ENCODE measurements at places on chromosomes 2 and 18. TPM values are rescaled to one million over a fixed set of nuclear protein-coding genes. Genes with fewer than 3 reads are reported as not detected.

GRCh38 chr2:172878260-172878659 is 142.6 kb downstream of the RAPGEF4 start:
- H3K36me3 ChIP-seq: no peaks in the 10 kb centered on the region
- no peak for DNase-seq
- no peaks in the 10 kb centered on the region for H3K4me1 ChIP-seq

DNA sequence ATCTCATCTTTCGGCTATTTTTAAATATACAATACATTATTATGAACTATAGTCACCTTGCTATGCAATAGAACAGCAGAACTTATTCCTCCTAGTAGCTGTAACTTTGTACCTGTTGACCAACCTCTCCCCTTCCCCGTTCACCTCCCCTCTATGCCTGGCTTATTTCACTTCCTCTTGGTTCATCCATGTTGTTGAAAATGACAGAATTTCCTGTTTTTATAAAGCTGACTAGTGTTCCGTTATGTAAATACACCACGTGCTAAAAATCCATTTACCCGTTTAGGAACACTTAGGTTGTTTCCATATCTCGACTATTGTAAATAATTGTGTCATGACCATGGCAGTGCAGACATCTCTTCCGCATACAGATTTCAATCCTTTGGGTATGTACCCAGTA is 10.3 kb downstream of the ALPI start:
- H3K4me1 ChIP-seq: no peaks in the 10 kb centered on the region
- no peaks in the 10 kb centered on the region for H3K36me3 ChIP-seq
- no peak overlapping the region for H3K4me3 ChIP-seq
- no peak overlapping the region for H3K27ac ChIP-seq
- H3K27me3 ChIP-seq: peaks cover 29% of the 10 kb centered on the region

SIX3 gene
- total RNA-seq: not detected

ASXL3 gene
- 3.8 TPM for total RNA-seq

- no peak overlapping the region for H3K4me3 ChIP-seq
- H3K36me3 ChIP-seq: peaks cover 24% of the 10 kb centered on the region
- DNase-seq: no peak
- H3K27ac ChIP-seq: no peak overlapping the region
Measured at GRCh38 chr2:73091164-73091563, 19.7 kb upstream of the SFXN5 start.

DYSF gene
- total RNA-seq: 48.3 TPM

DNA sequence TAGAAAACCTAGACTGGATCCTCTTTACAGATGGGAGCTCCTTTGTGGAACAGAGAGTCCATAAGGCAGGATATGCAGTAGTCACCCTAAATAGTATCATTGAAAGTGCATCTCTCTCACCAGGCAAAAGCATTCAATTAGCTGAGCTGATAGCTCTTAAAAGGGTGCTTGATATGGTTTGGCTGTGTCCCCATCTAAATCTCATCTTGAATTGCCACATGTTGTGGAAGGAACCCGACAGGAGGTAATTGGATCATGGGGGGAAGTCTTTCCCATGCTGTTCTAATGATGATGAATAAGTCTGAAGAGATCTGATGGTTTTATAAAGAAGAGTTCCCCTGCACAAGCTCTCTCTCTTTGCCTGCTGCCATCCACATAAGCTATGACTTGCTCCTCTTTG is 96.2 kb upstream of the RMP24 start:
- H3K4me1 ChIP-seq: no peaks in the 10 kb centered on the region
- H3K36me3 ChIP-seq: no peaks in the 10 kb centered on the region
- no peaks in the 10 kb centered on the region for H3K27me3 ChIP-seq

GRCh38 chr2:177148477-177149154 is 64.0 kb upstream of the HNRNPA3 start:
- no peaks in the 10 kb centered on the region for H3K36me3 ChIP-seq
- peak overlapping the region; percentile 44 for H3K4me3 ChIP-seq
- no peak overlapping the region for H3K27ac ChIP-seq
- peaks cover 8% of the 10 kb centered on the region for H3K4me1 ChIP-seq
- DNase-seq: peak; percentile 71

DNA sequence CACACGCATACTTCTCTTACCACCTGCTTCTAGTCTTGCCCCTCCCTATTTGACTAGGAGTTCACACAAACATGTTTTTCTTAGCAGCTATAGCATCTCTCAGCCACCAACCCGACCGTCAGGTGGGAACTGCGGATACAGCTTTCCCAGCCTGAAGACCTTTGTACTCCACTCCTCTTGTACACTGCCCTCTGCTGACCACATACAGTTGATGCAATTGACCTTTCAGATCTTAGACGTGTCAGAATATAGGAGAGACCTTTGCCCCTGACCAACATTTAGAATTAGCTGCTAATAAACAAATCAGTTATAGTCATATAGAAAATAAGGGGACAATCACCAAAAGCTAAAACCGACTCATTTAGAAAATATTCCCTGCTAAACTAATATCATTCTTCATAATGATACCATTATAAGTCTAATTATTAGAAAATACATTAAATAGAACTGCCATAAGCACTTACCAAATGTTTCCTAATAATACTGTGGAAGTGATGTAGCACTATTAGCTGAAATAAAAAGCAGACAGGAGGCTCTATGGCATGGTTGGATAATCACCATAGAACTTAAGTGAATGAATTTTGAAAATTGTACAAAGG is 208.4 kb downstream of the RAD51AP2 start:
- H3K4me3 ChIP-seq: no peak overlapping the region
- peak; percentile 23 for DNase-seq
- no peaks in the 10 kb centered on the region for H3K36me3 ChIP-seq
- H3K27ac ChIP-seq: no peak overlapping the region
- no peaks in the 10 kb centered on the region for H3K27me3 ChIP-seq

- no peaks in the 10 kb centered on the region for H3K27me3 ChIP-seq
- no peaks in the 10 kb centered on the region for H3K4me1 ChIP-seq
- no peak for DNase-seq
- no peak overlapping the region for H3K27ac ChIP-seq
- H3K36me3 ChIP-seq: no peaks in the 10 kb centered on the region
Measured at GRCh38 chr2:233802132-233802815, 24.1 kb downstream of the MROH2A start.

- no peak for DNase-seq
- no peaks in the 10 kb centered on the region for H3K27me3 ChIP-seq
- no peak overlapping the region for H3K4me3 ChIP-seq
- H3K36me3 ChIP-seq: no peaks in the 10 kb centered on the region
Measured at GRCh38 chr2:164773635-164774034, 68.0 kb downstream of the COBLL1 start.

GRCh38 chr18:54278615-54279014 is 9.3 kb downstream of the POLI start:
- peaks cover under 1% of the 10 kb centered on the region for H3K36me3 ChIP-seq
- no peak for DNase-seq
- H3K27ac ChIP-seq: no peak overlapping the region
- H3K4me3 ChIP-seq: no peak overlapping the region
- H3K27me3 ChIP-seq: no peaks in the 10 kb centered on the region

PSMA8 gene
- not detected for total RNA-seq

DNA sequence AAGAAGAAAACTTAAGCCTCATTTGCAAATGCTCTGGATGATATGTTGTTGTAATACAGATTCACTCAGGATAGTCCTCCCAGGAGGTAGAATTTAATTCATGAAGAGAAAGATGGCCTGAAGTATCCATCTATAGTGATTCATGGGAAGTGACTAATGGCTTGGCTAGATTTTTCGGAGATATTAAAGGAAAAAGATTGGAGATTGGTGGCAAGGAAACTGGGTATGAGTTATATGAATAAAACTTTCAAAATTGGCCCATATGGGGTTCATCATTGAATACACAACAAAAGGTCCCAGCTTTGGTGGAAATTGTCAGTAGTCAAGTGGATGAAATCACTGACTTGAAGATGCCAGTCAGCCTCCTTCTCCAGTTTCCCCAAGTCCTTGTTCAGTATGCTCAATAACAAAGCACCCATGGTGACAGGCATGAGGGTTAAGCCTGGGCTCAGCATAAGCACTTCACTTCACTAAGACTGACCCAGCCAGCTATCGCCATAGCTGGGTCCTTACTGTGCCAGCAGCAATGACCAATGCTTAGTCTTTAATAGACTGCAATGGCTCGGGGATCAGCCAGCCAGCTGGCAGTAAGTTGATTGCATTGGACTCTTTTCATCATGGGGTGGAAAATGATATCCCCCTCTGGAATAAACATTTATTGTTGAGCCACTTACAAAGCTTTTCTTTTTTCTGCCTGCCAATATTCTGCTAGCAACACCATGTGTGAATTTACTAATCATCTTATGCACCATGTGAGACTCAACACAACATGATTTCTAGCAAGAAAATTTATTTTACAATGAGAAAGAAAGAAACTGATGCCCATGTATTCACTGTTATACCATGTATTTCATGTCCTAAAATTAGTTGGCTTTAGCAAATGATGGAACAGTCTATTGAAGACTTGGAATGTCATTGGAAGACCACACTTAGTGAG is 176.6 kb upstream of the TACR1 start:
- no peak overlapping the region for H3K27ac ChIP-seq
- DNase-seq: no peak
- no peaks in the 10 kb centered on the region for H3K27me3 ChIP-seq
- no peaks in the 10 kb centered on the region for H3K4me1 ChIP-seq
- no peaks in the 10 kb centered on the region for H3K36me3 ChIP-seq

- H3K36me3 ChIP-seq: no peaks in the 10 kb centered on the region
- H3K27me3 ChIP-seq: no peaks in the 10 kb centered on the region
- no peak overlapping the region for H3K27ac ChIP-seq
- no peaks in the 10 kb centered on the region for H3K4me1 ChIP-seq
- no peak for DNase-seq
Measured at GRCh38 chr2:9199716-9200632, 6.6 kb upstream of the ASAP2 start.

IFT172 gene
- 23.5 TPM for total RNA-seq

CIB4 gene
- not detected for total RNA-seq

TMEM17 gene
- total RNA-seq: 2.1 TPM

DNA sequence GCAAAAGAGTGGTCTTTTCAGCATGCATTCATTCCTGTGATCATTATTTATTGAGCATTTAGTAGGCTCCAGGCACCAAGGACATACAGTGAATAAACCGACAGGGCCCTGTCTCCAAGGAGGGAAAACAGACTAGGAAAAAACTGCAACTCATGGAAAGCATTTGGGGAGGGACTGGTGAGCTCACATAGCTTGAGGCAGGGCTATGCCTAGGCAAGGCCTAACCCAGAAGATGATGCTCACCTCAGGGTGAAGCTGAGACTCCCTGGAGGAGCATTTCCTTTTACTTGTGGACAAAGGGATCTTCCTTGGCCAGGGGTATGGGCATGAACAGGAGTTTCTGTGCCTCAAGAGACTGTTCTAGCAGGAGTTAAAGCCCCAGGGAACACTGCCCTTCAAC is 3.9 kb downstream of the CXCR1 start:
- H3K27ac ChIP-seq: no peak overlapping the region
- H3K27me3 ChIP-seq: no peaks in the 10 kb centered on the region
- DNase-seq: no peak
- H3K4me1 ChIP-seq: no peaks in the 10 kb centered on the region

MROH2A gene
- total RNA-seq: not detected

GRCh38 chr2:15172825-15173224 is 388.3 kb downstream of the NBAS start:
- H3K4me3 ChIP-seq: no peak overlapping the region
- H3K27me3 ChIP-seq: no peaks in the 10 kb centered on the region
- DNase-seq: no peak
- H3K4me1 ChIP-seq: no peaks in the 10 kb centered on the region

DNA sequence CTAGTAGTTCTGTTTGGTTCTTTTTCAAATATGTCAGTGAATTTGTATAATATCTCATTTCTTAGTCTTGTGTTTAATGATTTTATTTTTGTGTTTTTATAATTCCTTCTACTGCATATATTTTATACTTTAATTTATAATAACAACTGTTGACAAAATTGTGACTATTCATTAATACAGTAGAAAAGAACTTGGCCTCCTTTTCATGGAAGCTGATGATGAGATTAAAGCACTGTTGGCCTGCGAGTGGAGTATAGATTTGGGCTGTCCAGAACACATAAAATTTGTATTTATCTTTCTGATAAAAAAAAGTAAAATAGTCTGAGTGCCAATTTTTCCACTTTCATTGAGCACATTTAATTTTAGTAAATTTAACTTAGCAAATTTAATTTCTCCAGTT is 12.1 kb downstream of the CFLAR start:
- no peaks in the 10 kb centered on the region for H3K36me3 ChIP-seq
- peak overlapping the region; percentile 100 for H3K27ac ChIP-seq
- H3K4me3 ChIP-seq: peak overlapping the region; percentile 34
- no peak for DNase-seq

GRCh38 chr2:172095905-172096625 is 6.6 kb downstream of the DLX2 start:
- H3K27ac ChIP-seq: no peak overlapping the region
- no peaks in the 10 kb centered on the region for H3K36me3 ChIP-seq
- DNase-seq: no peak
- H3K4me3 ChIP-seq: peak overlapping the region; percentile 22

- H3K4me1 ChIP-seq: no peaks in the 10 kb centered on the region
- H3K27ac ChIP-seq: no peak overlapping the region
- DNase-seq: no peak
- no peak overlapping the region for H3K4me3 ChIP-seq
Measured at GRCh38 chr2:55441280-55441892, 21.7 kb upstream of the CCDC88A start.

GRCh38 chr2:207458582-207458981 is 71.2 kb upstream of the CREB1 start:
- H3K36me3 ChIP-seq: no peaks in the 10 kb centered on the region
- H3K27ac ChIP-seq: no peak overlapping the region
- H3K4me1 ChIP-seq: no peaks in the 10 kb centered on the region
- H3K27me3 ChIP-seq: no peaks in the 10 kb centered on the region
- DNase-seq: no peak
- no peak overlapping the region for H3K4me3 ChIP-seq

DNA sequence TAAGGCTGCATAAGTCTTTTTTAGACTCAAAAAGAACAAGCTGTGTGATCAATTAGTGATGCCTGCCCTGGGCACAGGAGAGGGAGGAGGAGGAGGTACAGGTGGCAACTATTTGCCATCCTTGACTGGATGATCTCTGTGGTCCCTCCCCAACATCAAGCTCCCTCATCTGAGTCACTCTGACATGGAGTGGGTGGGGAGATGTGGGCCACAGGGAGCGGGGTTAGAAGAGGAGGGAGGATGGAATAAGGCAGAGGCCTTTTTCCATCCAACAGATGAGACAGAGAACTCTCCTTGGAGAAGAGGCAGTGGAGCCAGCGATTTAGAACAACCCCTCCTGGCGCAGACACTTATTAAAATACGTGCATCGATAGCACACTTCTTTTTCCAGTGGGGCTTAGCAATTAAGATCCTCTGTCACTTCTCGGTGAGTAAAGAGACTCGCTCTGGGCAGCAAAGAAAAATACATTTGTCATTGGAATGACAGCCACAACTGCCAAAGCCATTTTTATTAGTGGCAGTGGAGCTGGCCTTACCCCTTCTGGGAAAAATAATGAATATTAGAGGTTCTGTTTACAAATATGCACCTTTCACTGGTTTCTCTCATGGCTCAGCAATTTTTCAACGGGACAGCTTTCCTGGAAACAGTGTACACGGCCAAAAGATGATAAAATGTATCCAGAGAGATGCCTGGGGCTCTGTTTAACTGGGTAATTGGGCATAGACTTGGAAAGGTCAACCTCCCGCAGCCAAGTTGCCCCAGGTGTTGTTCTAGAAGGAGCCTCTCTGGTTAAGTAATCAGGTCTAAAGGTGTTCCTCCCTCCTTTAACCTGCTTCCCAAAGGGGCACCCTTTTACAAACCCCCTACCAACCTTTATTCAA is 238.4 kb upstream of the CXCR4 start:
- DNase-seq: no peak
- no peaks in the 10 kb centered on the region for H3K36me3 ChIP-seq

- DNase-seq: no peak
- H3K36me3 ChIP-seq: no peaks in the 10 kb centered on the region
- H3K4me3 ChIP-seq: no peak overlapping the region
- H3K27me3 ChIP-seq: no peaks in the 10 kb centered on the region
- peaks cover 49% of the 10 kb centered on the region for H3K4me1 ChIP-seq
Measured at GRCh38 chr2:109209412-109209811, 80.4 kb downstream of the SH3RF3 start.

FAP gene
- total RNA-seq: 4.2 TPM

Measured in heart right ventricle (tissue), 16 donors.